BJ (cell line): ENCODE measurements at places on chromosomes 7 and 10.

DNA sequence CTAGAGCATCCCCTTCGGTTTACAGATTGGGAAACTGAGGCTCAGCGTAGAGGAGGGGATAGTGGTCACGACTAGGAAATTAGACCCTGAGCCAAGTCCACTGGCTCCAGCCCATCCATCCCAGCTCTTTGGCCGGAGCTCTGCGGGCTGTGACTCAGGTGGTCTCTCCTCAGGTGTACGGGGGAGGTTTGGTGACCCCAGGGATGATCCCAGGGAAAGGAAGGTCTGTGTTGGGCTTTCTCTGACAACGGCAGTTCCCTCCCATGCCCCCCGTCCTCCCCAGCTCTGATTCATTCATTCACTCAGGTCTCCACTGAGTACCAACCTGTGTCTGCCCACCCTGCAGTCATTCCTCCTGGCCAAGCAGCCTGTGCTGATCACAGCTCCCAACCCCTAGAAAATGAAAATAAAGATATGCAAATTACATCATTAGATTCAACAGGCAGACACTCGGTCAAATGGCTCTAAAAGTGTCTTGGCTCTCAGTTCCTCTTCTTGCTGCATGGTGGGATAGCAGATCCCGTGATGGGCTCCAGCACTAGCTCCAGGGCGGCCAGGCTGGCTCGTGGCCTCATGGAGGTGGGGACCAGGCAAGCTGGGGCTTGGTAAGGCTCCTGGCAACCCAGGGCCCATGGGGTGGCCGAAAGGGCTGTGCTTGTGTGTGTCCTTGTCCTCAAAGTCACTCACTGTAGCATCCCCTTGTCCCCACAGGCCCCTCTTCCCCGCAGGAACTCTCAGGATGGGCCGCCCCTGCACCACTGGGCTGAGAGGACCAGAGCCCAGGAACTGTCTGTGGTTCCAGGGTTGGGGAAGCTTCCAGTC lies 37.8 kb downstream of the CLRN3 start:
- no peak for DNase-seq

DNA sequence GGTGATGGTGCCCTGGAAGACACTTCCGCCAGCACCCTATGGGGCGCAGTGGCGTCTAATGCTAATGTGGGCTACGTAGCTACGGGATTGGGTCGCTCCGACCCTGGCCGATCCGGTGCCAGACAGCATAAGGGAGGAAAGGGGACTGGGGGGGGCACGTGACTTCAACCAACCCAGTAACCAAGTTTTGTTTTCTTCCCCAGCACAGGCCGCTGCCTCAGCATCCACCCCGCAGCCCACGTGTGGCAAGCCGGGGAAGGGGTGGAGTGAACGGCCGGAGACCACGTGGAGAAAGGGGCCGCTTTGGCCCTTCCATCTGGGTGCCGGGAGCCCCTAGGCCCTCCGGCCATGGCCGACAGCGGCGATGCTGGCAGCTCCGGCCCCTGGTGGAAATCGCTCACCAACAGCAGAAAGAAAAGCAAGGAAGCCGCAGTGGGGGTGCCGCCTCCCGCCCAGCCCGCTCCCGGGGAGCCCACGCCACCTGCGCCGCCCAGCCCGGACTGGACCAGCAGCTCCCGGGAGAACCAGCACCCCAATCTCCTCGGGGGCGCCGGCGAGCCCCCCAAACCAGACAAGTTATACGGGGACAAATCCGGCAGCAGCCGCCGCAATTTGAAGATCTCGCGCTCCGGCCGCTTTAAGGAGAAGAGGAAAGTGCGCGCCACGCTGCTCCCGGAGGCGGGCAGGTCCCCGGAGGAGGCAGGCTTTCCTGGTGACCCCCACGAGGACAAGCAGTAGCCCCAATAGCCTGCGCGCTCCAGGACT lies 2.5 kb downstream of the PRR15 start:
- no peak for DNase-seq

DNA sequence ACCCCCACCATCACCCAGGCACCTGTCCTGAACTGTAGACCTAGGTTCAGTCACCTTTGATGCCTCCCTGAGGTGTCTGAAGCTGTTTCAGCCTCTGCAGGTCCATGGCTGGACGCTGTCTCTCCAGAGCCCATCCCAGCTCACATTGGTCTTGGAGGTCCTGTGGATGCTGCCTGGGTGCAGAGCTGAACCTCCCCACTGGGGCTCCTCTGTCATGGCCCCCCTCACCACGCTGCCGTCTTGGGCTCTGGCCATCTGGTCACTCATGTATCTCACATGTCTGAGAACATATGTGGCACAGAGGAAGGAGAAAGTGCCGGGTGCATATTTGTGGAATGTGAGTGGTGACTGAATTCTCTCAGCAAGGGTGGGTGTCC lies 108.9 kb downstream of the NKX6-2 start:
- DNase-seq: no peak

DNA sequence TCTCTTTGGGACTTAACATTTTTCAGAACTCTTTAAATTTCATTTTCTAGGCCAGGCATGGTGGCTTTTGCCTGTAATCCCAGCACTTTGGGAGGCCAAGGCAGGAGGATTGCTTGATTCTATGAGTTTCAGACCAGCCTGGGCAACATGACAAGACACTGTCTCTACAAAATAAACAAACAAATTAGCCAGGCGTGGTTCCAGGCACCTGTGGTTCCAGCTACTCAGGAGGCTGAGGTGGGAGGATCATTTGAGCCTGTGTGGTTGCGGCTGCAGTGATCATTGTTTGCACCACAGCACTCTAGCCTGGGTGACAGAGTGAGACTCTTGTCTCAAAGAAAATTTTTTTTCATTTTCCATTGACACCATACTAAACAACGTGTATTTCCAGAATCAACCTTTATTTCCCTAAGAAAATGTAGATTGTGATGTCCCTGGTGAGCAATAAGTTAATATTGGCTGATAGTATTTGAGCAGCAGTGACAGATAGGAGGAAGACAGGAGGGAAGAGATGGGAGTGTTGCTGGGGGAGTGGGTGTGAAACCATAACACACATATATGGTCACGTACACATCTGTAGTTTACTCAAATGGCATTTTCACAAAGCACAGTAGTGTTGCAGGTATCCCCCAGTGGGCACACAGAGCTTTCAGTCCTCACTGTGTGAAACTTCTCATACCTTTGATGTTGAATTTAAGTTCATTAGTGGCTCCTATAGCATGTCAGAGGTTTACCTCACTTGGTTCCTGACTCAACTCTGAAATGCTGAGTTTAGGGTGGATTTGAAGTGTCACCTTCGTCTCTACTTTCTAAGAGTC lies 205.6 kb downstream of the AUTS2 start:
- no peak for DNase-seq

DNA sequence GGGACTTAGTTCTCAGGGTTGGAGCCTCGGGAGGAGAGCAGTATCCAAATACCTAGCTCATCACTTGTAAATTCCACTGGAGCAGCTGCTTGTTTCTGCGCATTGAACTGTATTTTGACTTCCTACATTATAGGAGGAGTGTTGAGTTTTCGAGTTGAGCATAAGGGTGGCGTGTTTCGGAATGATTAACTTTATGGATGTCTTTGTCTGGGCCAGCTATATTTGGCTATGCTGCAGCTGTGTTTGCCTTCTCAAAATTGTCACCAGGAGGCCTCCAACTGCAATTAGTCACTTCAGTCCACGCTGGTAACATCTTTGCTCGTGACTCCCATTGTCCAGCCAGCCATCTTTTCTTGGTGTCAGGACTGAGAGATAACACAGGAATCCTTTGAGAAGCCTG lies 9.1 kb downstream of the CELF2 start:
- DNase-seq: no peak

GRCh38 chr7:46432708-46433107 lies 511.6 kb upstream of the IGFBP3 start:
- DNase-seq: peak; percentile 57

DNA sequence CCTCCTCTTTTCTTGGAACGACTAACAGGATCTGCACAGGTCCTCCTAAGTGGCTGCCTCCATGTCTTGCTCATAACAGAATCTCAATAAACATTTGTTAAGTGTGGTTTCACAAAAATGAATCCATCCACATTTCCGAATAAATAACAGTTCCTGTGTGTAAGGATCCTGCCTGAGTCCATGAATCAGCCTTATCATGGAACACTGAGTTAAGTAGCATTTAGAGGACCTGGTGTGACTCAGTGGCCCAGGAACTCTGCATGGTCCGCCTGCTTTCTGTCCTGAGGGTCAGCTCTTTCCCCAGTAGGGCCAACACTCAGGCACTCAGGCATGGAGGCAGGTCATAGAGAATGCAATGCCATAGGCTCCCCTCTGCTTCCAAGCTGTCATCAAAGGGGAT lies 15.8 kb upstream of the C10orf90 start:
- no peak for DNase-seq

- DNase-seq: no peak
Observed at GRCh38 chr7:1300636-1301035, 68.0 kb downstream of the UNCX start.

GRCh38 chr10:28400681-28401080 lies 97.8 kb upstream of the MPP7 start:
- no peak for DNase-seq

DNA sequence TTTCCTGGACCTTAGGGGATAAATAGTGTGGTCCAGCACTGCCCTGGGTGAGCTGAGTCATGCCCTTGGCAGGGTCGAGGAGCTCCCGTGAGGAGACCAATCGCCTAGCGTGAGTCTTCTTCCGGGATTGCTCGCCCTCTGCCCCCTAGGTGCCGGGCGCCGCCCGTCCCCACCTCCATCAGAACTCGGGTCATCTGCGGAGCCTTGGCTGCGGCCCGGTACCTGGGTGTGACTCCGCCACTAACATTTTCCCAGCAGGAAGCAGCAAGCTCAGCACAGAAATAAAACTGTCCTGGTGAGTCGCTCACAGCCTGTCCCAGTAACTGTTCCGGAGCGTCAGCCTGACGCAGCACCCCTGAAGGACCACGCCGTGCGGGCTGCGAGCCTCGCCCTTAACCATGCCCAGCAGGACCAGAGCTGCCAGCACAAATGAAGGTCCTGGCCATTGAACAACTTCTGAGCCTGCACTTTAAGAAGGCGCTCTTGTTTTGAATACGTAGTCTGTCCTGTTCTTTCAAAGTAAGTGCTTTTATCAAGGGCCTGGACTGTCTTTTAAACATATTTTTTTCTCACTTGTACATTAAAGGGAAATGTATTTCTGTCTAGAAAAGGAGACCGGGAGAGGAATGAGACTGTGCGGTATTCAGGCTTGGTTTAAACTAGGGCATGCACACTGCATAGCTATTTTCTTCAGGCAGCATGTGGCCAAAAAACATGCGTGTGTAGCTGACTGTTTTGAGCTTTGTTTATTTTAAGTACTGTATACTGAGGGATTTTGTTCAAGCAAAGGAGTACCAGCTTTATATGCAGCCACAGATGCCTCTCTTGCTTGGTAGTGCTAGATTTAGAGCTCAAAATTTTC lies 136.7 kb downstream of the HECW1 start:
- DNase-seq: peak; percentile 41

DNA sequence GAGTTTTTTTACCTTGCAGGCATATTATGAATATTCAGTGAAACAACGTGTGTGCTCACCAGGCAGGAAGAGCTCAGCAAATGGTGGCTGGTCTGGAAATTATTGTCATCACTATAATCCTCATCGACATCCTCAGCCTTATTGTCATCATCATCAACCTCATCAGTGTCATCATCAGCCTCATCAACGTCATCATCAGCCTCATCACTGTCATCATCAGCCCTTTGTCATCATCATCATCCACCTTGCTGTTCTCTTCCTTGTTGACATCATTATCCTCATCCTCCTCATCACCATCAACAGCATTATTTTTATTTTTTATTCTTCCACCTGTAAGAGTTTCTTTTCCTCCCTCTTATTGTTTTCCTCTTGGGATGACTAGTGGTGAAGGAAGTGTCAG lies 142.3 kb upstream of the GPR26 start:
- no peak for DNase-seq

GRCh38 chr10:122132882-122133565 lies 138.1 kb upstream of the BTBD16 start:
- no peak for DNase-seq

- DNase-seq: no peak
Observed at GRCh38 chr10:100729862-100730724, 15.3 kb upstream of the PAX2 start.

GRCh38 chr7:44112997-44113763 lies 9.0 kb downstream of the AEBP1 start:
- DNase-seq: no peak

DNA sequence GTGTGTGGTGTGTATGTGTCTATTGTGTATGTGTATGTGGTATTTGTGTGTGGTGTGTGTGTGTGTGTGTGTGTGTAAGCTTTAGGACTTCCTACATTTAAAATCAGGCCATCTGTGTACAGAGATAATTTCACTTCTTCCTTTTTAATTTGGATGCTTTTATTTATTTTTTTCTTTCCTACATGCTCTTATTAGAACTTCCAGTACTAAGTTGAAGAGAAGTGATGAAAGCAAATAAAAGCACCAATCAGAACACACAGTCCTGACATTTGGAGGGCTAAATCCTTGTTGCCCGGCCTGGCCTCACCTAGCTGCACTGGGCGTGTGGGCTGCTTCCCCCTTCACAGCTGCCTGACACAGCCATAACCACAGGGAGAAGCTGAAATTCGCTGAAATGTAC lies 3.8 kb upstream of the MRC1 start:
- DNase-seq: no peak

DNA sequence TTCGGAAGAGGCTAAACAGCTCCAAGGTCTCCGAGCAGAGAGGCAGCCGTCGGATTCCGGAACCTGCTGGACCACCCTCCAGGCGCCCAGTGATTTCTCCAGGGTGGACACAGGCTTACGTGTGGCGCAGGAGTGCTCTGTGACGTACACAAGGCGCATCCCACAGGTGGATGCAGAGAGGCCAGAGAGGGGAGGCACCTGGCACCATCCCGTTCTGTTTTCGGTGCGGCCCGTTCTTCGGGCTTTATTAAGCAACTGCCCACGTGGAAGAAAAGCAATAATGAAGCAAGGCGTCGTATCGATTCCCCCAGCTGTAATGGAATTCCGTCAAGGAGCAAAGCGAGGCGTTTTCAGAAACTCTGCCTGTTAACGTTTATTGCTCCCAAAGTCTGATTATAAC lies 163.6 kb downstream of the PTPRN2 start:
- no peak for DNase-seq

GRCh38 chr7:74272305-74273038 lies 16.7 kb upstream of the CLIP2 start:
- peak; percentile 85 for DNase-seq

DNA sequence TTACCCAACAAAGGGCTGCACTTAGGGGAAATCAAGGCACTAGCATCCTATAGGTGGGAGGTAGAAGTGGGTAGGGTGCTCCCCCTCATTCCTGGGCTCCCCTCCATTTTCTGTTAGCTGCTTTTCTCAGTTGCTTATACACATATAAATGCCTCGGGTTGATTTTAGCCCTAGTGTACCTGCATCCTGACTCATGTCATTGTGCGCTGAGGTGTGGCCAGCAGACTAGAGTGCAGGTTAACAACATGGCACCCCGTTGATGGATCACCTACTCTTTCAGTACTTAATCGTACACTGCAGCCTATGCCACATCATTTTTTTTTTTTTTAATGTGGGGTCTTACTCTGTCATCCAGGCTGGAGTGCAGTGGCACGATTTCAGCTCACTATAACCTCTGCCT lies 144.0 kb upstream of the ITGB1 start:
- no peak for DNase-seq

GRCh38 chr10:92965314-92965713 lies 95.3 kb upstream of the CYP26C1 start:
- DNase-seq: no peak
